Suprapubic skin (tissue), 4 donors: ENCODE measurements at places on chromosomes 11 and 22. TPM values are rescaled to one million over a fixed set of nuclear protein-coding genes. Genes with fewer than 3 reads are reported as not detected.

Gene SLC16A8
- total RNA-seq = not detected

Gene GDPD4
- total RNA-seq = not detected

Gene UBQLNL
- 1.9 TPM for total RNA-seq

Gene POGLUT3
- total RNA-seq = 14.8 TPM

Gene JHY
- total RNA-seq = 7.6 TPM

Gene DEPDC7
- 5.0 TPM for total RNA-seq

Gene OMP
- total RNA-seq = not detected
